NCI-H2029 (cell line): ENCODE measurements at places on chromosomes 3 and 15.

GRCh38 chr15:81011593-81011992 lies 10.9 kb downstream of the TLNRD1 start:
- DNase-seq: no peak

GRCh38 chr15:78461171-78461888 lies 23.3 kb downstream of the IREB2 start:
- no peak for DNase-seq

GRCh38 chr3:149291178-149291577 lies 42.3 kb downstream of the TM4SF18 start:
- peak; percentile 10 for DNase-seq

GRCh38 chr3:55484191-55484689 lies 2.9 kb downstream of the WNT5A start:
- DNase-seq: no peak

DNA sequence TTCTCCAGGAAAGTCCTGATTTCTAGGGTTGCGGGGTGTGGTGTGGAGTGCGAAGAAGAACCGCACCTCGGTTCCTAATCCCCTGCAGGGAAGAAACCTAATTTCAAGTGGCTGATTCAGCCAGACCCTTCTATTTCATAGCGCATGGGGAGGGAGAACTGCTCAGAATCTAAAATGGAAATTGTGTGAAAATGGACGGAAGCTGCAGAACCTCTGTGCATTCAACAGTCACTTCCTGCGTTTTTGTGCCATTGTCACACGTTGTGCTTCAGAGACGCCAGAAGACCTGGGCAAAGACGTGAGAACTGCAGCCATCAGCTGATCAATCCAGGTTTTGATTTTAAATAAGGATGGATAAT lies 1.2 kb downstream of the SIDT1 start:
- no peak for DNase-seq

DNA sequence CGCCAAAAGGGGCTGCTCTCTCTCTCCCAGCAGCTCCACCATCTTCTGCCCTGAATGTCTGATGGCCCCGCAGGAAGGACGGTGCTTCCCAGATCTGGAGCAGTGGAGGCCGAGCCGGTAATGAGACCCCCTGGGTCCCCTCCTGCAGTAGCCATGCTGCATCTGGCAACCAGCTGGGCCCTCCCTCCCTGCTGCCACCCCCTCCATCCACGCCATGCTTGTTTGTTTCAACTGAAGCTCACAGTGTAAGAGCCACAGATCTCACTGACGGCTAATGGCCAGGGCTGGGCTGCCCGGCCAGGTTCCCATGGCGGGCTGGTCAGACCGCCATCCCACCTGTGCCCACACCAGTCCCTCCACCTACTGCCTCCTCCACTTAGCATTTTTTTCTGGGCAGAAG lies 260.8 kb downstream of the UACA start:
- DNase-seq: no peak

DNA sequence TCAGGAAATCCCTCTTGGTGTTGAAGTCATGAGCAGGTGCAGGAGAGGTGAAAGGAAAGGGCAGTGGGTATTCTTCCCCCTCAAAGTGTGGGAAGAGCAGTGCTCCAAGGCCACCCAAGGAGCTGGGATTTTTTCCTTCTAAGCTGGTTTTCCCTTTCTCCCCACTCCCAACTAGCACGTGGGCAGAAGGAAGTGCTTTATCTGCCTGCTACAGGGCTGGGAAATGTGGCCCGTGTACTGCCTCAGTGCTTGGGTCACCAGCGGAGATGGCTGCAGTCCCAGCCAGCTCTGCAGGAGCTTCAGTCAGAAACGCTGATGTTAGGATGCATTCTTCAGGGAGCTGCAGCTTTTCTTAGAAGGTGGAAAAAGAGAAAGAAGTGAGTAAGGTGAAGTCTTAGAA lies 99.2 kb downstream of the CACNA1D start:
- no peak for DNase-seq

GRCh38 chr3:186079925-186080324 lies 29.0 kb downstream of the ETV5 start:
- DNase-seq: no peak

- no peak for DNase-seq
Observed at GRCh38 chr15:48939648-48940047, 24.1 kb downstream of the SHC4 start.

DNA sequence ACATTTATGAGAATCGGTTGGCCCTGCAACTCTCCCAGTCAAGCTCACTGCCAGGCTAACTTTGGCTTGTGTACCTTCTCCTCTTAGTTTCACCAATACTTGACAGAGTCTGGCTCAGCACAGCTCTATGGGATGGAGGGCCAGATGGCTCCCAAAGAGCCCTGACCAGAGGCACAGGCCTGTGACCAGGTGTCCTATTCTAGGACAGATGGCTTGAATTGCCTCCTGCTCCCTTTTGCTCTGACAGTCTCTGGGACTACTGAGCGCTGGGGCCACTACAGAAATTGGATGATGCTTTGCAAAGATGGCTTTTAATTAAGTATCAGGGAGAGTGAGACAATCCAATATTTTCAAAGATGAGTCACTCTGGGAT lies 10.3 kb upstream of the ARID3B start:
- DNase-seq: no peak

- no peak for DNase-seq
Observed at GRCh38 chr3:184600685-184601377, 39.2 kb downstream of the EPHB3 start.

GRCh38 chr3:189625572-189625971 lies 5.6 kb upstream of the TP63 start:
- DNase-seq: no peak

- no peak for DNase-seq
Observed at GRCh38 chr3:166425900-166426611, 588.8 kb upstream of the BCHE start.

DNA sequence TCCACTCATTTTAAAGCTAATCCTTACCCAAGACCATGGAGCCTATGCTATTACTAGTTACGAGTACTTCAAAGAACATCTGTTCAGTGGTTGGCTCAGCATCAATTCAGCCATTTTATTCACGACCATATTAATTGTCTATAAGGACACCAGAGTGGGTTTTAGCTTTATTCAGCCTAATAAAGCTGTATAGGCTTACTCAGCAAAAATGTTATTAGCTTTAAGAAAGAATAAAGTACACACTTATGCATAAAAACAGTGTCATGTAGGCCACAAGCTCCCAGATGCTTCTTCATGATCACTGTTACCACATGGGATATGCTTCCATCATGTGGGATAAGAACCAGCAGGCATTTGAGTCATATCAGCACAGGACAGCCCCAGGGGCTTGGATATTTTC lies 87.4 kb upstream of the GPR149 start:
- no peak for DNase-seq

DNA sequence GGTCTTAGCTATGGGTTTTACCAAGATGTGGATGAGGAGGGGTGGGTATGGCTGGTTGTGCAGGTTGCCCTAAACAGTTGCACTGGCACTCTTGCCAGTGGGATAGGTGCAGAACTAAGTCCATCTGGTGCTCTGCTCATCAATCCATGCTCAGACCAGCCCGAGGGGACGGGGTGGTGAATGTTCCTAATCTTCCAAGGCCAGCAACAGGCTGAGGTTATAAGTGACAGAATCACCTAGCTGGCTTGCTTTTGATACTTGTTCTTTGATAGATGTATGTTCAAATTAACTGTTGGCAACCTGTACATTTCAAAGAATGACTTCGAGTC lies 53.5 kb upstream of the CCR2 start:
- DNase-seq: no peak

GRCh38 chr3:185960522-185961288 lies 22.9 kb upstream of the TRA2B start:
- no peak for DNase-seq

DNA sequence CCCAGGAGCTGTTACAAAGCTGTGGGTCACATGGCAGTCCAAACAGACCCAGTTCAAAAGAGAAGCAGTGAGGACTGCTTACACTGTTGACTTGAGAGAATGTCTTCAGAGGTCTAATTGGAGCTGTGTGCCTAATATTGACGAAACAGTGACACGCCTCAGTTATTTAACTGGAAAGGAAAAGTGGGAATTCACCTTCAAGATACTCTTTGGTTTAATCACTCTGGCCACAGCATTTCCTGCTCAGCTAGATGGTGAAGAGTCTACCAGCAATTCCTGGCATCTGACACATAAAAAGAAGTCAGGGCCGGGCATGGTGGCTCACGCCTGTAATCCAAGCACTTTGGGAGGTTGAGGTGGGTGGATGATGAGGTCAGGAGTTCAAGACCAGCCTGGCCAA lies 326.4 kb downstream of the SV2B start:
- no peak for DNase-seq

DNA sequence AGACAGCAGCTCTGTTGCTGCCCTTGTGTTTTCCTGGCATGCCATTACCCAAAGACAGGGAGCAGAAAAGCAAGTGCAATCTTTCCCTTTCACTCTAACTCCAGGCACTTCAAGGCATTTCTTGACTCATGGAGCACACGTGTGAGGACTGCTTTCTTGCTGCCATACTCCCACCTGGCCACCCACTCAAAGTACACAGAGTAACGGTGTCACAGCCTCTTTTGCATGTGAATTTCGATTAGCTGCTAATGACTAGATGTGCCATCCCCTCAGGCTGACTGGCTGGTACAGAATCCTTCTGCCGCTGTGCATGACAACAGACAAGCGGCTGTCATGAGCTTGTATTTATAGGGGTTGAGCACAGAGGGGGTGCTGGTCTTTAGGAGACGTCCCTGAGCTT lies 380.6 kb downstream of the CTNNB1 start:
- no peak for DNase-seq

- no peak for DNase-seq
Observed at GRCh38 chr3:140332131-140332530, 345.7 kb upstream of the TRIM42 start.

DNA sequence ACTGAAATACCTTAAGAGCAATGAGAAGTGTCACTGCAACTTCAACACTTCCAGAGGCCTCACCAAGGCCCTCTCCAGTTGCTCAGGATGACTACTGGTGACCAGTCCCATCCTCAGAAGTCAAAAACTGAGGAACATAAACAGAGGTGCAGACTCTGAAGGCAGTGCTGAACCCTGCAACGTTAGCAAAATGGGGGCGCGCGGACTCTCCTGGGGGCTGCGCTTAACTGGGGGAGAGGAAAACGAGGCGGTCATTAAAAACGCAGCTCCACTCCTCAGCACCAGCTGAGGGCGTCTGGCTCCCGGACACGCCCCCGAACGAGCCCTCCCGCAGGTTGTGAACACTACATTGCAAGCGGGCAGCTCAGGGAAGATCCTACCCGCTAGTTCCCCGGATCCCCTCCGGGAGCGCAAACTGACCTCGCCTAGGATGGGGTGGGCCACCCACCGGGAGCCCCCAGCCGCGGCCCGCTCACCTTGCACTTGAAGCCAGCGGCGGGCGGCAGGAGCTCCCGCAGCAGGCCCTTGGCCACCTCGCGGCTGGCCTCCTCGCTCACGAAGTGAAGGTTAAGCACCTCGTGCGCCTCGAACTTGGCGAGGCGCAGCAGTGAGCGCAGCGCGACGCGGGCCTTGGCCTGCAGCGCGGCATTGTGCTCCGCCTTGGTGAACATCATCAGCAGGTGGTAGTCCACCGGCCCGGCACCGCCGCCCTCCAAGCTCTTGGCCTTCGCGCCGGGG lies 711 bp downstream of the XXYLT1 start:
- DNase-seq: peak; percentile 60

DNA sequence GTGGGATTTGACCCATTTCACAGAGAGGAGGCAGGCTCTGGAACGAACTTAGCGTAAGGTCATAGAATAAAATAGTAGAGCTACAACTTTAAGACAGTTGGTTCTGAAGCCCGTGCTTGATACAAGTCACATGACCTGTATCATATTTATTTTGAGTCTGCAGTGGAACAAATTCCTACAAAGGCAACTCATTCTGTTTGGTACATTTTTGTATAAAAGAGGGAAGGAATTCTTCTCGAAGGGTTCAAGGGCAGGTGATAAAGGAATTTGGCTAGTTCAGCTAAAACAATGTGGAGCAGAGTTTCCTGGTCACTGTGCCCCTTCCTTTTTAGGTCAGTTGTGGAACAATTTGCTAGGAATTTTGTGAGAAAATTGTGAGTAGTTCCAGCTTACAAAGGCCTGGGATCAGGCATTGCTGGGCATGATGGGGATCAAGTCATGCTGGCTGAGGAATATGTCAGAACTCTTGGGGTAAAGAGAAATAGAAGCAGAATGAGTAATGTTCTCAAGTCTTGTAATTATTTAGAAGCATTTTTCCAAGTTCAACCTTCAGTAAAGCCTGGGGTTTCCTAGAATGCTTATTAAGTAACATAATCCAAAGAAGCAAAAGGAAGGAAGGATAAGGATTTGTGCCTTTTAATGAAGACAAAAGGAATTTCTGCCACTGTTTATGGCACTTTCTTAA lies 19.1 kb downstream of the USP3 start:
- no peak for DNase-seq

DNA sequence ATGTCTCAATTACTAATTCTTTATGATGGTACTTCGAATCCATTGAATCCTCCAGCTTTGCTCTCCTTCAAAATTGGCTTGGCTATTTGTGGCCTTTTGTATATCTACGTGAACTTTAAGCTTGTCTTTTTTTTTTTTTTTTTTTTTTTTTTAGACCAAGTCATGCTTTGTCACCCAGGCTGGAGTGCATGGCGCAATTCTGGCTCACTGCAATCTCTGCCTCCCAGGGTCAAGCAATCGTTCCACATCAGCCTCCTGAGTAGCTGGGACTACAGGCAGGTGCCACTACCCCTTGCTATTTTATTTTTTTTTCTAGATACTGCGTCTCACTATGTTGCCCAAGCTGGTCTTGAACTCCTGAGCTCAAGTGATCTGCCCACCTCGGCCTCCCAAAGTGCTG lies 7.7 kb upstream of the DIPK2A start:
- DNase-seq: no peak

GRCh38 chr3:135143474-135143873 lies 348.4 kb downstream of the EPHB1 start:
- no peak for DNase-seq

DNA sequence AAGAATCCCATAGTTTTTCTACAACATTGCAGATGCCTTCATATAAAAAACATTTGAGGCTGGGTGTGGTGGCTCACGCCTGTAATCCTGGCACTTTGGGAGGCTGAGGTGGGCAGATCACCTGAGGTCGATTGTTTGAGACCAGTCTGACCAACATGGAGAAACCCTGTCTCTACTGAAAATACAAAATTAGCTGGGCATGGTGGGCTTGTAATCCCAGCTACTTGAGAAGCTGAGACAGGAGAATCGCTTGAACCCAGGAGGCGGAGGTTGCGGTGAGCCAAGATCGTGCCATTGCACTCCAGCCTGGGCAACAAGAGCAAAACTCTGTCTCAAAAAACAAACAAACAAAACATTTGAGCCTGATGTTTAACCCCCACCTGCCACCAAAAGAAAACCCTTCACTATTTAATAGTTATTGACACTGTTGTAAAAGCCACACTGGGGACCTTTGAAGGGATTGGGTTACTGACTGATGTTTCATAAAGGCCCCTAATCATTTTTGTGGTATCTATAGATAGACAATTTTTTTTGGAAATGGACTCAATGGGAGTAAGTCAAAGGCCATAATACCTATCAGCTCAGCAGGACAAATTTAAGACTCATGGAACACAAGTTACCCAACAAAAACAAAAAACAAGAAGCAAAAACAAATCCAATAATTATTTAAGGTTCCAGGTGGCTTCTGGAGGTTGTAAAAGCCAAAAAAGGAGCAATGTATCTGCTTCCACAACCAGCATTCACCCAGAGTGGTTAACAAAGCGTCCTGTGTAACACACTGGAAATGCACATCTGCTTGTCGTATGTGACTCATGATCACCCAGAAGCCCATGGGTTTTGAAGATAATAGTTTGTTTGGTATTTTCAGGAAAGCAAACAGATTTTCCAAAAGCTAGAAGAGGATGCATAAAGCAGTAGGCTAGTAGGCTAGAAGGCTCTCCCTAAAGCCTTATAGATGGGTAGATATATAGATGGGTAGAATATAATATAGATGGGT lies 41.2 kb downstream of the CDCP1 start:
- DNase-seq: no peak

- DNase-seq: no peak
Observed at GRCh38 chr3:68943753-68944500, 11.6 kb upstream of the TAFA4 start.
